D341Med (cell line): ENCODE measurements at places on chromosomes 6 and 20.
A peak's percentile ranks its signal among the peaks of the same experiment; 100 is the strongest.

DNA sequence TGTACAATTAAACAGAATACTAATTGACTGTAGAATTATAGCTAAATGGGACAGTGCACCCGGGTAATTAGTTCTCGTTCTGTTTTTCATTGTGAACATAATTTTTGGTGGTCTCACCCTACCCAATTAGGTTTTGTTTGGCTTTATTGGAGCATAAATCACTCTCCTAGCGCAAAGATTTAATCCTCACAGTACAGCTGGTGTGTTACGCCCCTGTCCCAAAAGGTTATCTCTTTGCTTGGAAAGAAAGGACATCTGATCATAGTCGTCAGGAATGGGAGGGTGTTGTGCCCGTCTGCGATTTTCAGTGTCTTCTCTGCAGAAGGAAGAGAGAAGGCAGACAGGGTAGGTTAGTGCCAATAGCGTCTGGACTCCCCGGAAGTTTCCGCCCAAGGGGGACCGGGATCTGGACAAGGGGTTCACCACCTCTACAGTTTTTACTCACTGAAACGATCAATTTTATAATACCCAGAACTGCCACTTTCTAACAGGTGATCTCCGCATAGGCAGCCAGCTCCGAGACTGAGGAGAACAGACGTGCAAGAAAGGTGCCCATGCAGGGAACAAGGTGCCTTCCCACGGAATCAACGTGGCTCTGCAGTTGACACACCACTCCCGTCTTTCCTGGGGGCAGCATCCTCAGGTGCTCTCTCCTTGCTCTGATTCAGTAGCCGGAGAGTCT, 617.4 kb upstream of the CDH4 start:
- DNase-seq = no peak

GRCh38 chr6:63447134-63447533, 125.1 kb upstream of the LOC128125822 start:
- DNase-seq = no peak

- DNase-seq = no peak
Measured at GRCh38 chr6:39421383-39422225, 99.1 kb upstream of the KCNK16 start.

GRCh38 chr6:14728396-14729024, 517.4 kb upstream of the JARID2 start:
- DNase-seq = no peak

DNA sequence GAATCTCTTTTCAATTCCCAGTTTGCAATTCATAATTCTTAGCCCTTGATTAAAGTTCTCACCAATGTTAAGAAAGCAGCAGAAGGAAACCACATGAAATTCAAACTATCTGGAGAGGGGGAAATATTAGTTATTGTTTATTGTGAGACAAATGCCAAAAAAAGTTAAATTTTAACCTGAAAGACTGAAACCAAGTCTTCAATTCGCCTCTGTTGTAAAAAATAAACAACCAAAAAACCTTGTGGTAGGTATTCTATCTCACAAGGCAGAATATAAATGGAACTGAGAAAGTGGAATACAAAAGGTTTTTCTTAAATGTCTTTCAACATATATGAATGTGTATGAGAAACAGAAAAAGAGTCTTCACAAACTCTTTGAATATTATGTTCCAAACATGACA, 24.8 kb downstream of the TMX4 start:
- no peak for DNase-seq

DNA sequence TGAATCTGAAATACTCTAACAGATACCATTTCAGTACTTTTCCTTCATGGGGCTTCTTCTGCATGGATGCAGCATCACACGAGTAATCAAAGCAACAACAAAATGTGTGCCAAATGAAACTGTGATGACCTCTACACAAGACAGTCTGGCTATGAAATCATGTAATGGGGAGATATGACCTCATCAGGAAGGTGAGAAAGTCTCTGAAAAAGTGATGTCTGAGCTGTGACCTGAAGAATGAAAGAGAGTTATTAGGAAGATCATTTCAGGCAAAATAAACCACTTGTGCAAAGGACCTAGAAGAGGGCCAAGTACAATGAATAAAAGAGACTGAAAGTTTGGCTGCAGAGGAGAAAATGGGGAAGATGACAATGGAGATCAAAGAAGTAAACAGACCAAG, 182.8 kb downstream of the PTPRK start:
- no peak for DNase-seq

DNA sequence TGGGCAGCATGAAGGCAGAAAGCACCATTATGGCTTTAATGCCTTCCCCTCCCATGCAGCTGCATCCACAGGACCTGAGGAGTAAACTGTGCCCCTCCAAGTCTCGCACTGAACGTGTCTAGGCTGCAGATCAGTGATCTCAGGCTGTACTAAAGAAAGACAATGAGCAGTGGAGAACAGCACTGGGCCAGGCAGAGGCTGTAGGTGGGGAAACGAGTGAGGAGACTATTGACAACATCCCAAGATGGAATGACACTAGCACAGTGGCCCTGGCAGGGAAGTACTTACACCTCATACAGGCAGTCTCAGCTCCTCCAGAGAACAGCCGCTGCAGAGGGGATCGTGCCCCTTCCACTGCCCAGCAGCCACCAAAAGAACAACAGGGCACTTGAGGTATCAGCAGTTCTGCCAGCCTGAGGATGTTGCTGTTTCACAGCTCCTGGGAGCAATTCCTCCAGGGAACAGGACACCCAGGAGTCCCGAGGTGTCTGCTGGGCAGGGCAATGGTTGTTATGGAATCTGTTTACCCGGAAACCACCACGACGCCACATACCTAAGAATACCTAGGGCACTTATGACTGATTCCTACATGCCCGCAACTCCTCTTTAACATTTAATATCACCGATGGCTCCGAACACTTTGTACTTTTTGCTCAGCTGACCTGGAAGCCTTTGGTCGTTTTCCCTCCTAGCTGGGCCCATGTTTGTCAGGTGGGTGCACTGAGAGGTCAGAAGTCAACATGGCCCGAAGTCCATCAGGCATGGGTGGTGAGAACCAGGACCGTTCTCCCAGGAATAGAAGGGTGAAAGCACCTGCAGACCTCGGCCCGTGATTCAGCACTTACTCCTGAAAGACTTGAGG, 79.1 kb downstream of the SLC22A23 start:
- no peak for DNase-seq

DNA sequence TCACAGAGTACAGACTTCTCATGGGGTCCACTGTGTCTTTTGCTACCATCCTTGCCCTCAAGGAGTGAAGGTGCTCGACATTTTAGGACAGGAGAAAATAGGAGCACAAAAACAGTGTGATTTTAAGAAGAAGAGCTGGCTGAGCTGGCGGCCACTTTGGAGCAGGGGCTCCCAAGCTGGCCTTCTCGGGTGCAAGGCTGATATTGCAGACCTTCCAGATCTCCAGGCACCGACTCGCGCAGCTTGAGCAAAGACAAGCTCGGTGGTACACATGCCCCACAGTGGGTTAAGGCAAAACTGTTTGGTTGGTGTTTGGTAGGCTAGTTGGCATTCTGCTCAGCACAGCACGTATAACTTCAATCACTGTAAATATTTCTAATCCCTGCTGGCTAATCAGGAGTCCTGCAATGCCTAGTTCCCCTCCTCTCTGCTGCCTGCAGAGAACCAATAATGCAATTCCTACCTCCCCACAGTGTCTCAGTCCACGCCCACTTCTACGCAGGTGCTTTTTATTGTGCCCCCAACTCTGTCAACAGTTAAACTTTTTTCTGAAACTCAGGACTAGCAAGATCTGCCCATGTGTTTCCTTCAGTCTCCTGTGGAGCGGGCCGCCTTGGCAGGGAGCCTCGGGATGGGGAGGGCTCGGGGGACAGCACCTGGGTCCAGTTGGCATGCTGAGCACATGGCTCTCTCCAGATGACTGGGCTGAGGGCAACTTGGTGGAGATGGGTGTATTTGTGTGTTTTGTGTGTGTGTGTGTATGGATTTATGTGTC, 12.7 kb upstream of the SMOC2 start:
- no peak for DNase-seq

DNA sequence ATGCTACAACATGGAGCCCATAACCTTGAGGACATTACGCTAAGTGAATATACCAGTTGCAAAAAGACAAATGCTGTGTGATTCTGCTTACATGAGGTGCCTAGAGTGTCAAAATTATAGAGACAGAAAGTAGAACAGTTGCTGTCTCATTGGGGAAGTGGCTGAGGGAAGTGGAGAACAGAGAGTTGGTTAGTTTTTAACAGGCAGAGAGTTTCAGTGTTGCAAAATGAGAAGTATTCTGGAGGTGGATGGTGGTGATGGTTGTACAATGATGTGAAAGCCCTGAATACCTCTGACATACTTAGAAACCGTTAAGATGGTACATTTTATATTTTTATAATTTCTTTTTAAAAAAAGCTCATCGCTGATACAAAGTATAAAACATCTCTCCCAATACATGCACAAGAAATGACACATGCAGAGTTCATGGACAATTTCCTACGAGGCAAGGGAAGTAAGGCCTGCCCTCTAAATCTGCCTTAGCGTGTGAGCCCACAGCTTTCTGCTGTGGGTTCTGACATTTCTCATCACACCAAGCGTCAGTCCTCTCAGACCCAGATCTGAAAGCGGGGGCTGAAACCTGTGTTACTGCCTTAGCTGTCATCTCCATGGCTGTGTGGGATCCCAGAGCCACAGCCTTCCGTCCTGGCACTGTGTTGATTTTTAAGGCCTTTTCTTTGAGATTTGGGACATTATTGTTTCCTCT, 126.0 kb downstream of the RNASET2 start:
- no peak for DNase-seq

GRCh38 chr6:158624684-158625682, 19.6 kb downstream of the DYNLT1 start:
- DNase-seq = no peak

DNA sequence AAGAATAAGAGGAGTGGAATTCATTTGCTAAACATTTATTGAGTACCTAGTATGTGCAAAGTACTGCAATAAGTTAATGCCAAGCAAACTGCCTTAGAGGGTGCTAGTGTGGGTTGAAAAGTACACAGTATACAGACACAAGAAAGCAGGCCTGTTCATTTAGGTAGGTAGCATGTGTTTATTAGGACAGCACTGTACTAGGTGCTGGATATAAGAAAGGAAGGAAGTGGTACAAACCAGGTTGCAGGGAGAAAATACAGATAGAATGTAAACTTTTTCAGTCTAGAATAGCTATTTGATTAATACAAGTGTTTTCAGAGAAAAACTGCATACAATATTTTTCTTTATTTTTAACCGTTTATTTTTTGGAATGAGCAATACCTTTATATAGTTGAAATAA, 68.1 kb downstream of the PHF20 start:
- DNase-seq = no peak

- DNase-seq = no peak
Measured at GRCh38 chr6:15501826-15502445, 160.9 kb downstream of the DTNBP1 start.

GRCh38 chr6:108799791-108800190, 48.4 kb upstream of the ARMC2 start:
- DNase-seq = no peak

GRCh38 chr6:89729818-89730217, 89.8 kb downstream of the MDN1 start:
- no peak for DNase-seq

DNA sequence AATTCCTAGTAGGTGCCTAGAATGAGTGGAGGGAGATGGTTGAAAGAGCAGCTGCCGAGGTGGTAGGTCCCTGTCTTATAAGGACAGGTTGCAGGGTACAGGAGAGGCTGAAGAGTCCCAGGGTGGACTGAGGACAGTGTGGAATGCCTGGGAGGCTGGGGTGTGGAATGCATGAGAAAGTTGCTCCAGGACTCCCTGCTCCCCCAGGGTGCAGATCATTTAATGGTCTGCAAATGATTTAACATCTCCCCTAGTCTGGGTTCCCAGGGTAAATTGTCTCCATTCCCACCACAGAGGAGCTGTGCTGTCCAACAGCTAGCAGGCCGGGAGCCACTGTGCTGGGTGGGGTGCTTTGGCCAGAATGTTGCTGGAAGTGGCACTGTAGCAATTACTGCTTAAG, 76.0 kb downstream of the CD83 start:
- no peak for DNase-seq

DNA sequence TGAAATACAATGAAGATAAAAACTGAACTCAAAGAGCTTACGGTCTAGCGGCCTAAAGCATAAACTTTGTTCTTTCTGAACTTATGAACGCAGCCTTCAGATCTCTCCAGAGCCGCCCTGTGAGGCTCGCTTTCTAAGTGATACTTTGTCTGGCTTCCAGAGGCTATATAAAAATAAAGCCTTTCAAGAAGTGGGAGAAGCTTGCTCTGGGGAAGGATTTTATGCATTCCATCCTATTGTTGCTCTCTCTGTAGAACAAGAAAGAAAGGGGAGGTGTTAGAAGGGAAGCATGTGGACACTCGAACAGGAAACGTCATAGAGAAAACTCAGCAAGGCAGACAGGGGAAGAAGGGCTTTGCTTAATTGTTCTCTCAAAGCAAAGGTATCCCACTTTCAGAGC, 77.0 kb downstream of the TBX18 start:
- DNase-seq = no peak

GRCh38 chr6:63941747-63942470, 306.3 kb downstream of the PHF3 start:
- DNase-seq = no peak

GRCh38 chr6:130913120-130913519, 85.9 kb downstream of the SMLR1 start:
- no peak for DNase-seq

DNA sequence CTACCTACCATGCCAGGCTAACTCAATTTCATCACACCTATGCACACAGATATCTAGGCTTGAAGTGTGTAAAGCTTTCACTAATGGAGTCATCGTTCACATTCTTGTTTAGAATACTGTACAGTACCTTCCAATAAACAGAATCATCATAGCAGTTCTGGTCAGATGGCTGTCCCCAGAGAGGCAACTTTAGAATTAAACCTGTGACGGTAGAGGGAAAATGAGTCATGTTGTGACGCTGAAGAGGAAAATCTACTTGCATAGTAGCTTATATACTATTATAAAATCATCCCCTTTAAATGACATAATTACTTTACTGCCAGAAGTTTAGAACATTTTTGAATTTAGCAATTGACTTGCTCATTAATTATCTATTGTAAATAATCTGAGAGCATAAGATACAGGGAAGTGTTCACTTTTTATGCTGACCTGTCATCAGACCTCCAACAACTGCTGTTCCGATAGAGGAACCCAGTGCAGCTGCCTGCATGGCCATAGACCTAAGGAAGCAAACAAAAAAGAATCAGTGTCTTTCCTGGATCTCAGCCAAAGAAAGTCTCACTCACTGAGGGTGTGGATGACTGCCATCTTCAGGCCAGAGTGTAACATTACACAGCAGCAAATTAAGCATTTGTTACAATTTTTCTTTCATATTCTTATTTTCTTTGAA, 29.8 kb downstream of the RHAG start:
- DNase-seq = peak; percentile 79

DNA sequence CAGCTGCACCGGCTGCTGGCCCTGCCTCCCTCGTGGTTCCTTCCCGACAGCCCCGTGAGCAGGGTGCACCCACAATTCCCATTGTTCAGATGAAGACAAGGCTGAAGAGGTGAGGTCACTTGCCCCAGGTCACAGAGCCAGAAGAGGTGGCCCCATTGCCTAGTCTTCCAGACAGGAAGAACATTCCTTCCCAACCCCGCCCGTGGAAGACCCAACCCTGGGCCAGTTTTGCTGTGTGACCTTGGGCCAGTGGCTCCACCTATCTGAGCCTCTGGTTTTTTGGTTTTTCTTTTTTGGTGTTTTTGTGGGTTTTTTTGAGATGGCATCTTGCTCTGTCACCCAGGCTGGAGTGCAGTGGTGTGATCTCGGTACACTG, 61.7 kb downstream of the RIPOR3 start:
- DNase-seq = no peak
